Left lung (tissue), 14 donors: ENCODE measurements at places on chromosomes 11 and 22. TPM values are rescaled to one million over a fixed set of nuclear protein-coding genes. Genes with fewer than 3 reads are reported as not detected.

Gene ANGPTL5
- 0.09 TPM for total RNA-seq

Gene BACE1
- 39.5 TPM for total RNA-seq

Gene OR5B21
- total RNA-seq = not detected

Gene QSER1
- total RNA-seq = 24.6 TPM

Gene PAMR1
- total RNA-seq = 0.65 TPM

Gene SPDYC
- total RNA-seq = not detected

DNA sequence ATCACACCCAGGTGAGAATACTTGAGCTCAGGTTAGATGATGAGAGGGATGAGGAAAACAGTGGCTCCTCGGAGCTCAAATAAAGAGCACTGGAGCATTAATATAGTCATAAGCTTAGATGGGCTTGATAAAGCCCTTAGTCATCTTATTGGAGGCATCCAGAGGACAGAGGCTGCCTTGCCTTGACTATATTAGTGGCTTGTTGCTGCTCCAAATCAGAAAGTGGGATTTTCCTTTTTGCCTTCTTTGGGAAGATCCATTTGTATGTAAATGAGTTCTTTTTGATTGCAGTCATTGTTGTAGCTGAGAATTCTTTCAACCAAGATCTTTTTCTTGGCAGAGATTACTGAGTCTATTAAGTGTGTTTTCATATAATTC, 18.9 kb downstream of the ADM start:
- DNase-seq = no peak

DNA sequence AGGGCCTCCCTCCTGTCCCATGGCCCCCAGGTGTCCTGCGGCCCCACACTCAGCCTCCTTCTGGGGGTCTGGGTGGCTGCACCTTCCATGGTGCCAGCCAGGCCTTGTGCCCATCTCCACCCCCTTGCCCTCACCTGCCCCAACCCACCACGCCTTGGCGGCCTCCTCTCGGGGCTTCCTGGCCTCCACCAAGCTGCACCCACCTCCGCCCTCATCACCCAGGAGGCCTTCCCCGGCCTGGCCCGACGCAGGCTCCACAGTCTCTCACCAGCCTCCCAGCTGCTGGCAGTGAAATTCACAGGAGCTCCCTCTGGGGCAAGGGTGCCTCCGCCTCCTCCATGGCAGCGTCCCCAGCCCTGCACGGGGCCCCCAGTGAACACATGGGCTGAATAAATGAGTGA, 35.9 kb upstream of the WNT7B start:
- DNase-seq = no peak

DNA sequence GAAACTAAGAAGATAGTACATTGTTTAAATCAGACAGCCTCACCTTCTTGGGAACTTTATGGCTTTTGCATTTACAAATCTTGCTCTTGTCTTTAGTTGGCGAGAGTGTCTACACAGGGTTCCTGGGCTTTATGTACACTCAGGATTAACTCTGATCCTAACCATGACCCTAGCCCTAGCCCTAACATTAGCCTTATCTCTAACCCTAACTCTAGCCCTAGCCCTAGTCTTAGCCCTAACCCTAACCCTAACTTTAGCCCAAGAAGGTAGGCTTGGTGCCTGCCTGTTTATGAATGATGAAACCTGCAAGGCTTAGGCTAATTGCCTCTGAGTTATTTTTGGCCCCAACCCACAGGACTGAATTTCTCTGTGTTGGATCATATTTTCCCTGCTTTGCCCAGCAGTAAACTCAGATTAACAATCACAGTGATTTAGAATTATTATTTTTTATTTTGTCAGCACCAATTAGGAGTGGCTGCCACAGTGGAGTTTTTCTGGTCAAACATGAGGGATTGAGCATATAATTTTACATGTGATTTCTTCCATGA, 44.1 kb upstream of the OR9Q1 start:
- no peak for DNase-seq

DNA sequence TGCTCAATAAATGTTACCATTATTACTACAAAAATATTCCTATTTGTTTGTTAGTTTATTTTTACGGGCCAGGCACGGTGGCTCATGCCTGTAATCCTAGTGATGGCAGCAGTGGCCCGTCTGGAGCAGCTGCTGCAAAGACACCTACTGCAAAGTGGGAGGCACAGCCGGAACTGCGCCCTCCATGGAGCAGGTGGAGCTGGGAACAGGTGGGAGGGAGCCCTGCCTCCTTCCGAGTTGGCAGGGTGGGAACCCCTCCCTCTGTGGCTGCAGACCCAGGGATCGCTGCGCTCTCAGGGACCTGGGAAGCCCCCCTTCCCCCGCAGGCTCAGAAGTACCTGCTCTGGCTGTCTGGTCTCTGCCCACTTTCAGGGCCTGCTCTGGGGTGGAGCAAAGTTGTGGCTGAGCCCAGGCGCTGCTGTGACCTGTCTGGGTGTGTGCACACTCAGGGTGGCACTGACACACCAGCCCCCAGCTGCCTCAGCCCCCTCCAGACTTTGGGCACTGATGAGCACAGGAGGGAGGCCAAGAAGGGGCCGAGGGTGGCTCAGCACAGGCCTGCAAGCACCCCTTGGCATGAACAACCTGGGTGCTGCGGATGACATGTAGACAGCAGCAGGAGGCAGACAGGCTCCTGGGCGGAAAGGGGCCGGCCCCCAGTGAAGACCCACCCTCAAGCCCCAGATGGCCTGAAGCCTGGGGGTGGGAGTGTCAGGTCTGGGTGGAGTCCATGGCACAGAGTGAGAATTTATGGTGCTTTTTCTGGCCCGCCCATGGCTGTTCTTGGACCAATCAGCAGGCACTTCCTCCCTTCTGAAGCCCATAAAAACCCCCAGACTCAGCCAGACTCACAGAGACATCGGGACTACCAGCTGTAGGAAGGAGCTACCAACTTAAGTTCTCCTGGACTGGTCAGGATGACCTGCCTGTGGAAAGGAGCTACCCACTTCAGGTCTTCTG, 103.7 kb upstream of the CLMP start:
- DNase-seq = no peak

- no peak for DNase-seq
Observed at GRCh38 chr22:24145446-24146193, 35.7 kb upstream of the SUSD2 start.

DNA sequence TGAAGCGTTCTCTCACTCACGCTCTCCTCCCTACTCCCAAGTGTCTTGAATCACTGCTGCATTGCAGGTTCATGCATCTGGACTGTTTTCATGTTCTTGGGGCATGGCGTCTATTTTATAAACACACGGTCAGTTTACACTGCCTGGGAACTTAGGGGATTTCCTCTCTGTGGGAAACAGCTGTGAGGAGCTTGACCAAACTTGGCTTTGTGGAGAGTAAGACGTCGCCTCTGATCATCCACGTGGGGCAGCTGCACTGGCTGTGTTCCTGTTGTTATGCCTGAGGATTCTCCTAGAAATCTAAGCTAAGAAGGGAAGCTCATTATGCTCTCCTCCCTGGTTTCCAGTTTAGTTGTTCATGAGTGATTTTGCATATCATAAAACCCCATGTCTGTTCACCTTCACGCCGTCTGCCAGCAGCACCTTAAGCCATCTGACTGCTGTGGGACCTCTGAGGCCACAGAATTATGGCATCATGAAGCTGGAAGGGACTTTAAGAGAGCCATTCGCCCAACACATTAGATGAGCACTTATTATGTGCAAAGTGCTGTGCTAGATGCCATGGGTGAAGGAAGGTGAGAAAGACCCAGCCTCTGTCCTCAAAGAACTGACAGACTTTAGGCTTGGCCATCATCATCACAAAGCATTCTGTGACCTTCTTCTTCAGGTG, 38.8 kb upstream of the POU2AF1 start:
- peak; percentile 48 for DNase-seq

GRCh38 chr11:118998388-118998717, 415 bp downstream of the CENATAC start:
- DNase-seq = no peak

GRCh38 chr11:111395749-111396148, 16.7 kb upstream of the POU2AF1 start:
- DNase-seq = no peak

GRCh38 chr11:30595934-30596333, 9.8 kb upstream of the MPPED2 start:
- DNase-seq = no peak

GRCh38 chr22:20175597-20175900, 24.7 kb upstream of the CCDC188 start:
- no peak for DNase-seq

DNA sequence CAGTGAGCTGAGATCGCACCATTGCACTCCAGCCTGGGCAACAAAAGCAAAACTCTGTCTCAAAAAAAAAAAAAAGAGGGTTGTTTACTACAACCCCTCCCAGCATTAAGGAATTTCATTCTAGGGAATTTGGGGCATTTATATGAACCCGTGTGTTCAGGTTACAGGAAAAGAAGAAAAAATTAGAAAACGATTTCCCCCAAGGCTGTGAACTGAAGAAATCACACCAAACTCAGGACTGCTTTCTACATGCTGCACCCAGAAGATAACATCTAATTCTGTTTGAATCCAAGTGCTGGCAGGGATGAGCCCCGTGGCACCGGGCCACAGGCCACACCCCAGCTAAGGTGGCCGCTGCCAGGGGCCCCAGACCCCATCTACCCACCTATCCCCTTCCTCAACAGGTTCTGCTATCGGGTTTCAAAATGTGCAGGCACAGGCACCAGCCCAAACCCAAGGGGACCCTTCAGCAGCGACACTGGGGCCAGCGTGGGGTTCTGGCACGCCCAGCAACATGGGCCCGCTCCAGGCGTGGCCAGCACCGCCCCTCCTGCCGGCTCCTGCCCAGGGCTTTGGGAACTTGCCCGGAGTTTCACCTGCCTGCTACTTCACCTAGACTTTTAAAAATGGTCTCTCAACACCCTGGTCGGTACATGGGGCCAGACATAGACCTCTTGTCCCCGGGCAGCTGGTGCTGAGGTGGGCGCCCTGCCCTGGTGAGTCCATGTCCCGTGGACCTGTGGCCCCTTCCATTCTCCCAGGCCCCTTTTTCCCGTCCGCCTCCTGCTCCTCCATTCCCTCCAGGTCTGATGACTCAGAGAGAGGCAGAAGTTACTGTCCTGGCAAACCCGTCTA, 11.8 kb downstream of the CELSR1 start:
- DNase-seq = peak; percentile 70

- no peak for DNase-seq
Observed at GRCh38 chr11:122045181-122045586, 70.8 kb downstream of the BLID start.

- no peak for DNase-seq
Observed at GRCh38 chr11:112942966-112943643, 18.1 kb upstream of the NCAM1 start.

- no peak for DNase-seq
Observed at GRCh38 chr11:74703211-74703610, 28.0 kb downstream of the CHRDL2 start.

GRCh38 chr11:101444851-101445250, 139.0 kb downstream of the TRPC6 start:
- DNase-seq = no peak

DNA sequence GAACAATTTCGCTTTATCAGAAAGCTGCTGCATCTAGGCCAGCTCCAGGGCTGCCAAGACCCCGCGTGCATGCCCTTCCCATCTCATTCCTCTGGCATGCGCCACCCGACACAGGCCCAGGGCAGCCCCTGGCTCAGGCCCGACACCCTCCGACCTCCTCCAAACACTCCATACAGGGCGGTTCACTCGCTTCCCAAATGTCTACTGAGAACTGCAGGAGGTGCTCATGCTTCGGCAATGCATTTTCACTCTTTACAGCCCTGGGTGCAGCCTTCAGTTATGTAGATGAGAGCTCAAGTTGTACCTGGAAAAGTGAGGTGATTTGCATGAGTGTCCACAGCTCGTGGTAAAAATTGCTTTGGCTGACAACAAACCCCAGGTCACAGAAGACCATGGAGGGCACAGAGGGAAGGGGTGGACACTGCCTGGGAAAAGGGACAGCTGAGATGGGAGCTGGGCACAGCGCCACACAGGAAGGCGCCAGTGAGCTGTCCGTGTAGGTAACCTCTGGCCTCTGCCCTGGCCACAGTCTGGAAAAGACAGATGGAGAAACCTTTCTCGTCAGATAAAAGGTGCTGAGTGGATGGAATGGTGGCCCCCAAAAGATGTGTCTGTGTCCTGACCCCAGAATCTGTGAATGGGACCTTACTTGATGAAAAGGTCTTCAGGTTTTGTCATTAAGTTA, 1351.9 kb downstream of the BRD1 start:
- no peak for DNase-seq

GRCh38 chr11:133841279-133842043, 3.9 kb downstream of the SPATA19 start:
- no peak for DNase-seq

GRCh38 chr11:111253131-111253530, 7.6 kb downstream of the POU2AF2 start:
- no peak for DNase-seq

- peak; percentile 90 for DNase-seq
Observed at GRCh38 chr11:10304495-10305261, at the start of gene ADM. TSS of gene ADM (plus strand) at chr11:10305073. CDS start at chr11:10305701, 628 bp downstream.

GRCh38 chr11:131246663-131247062, 123.8 kb upstream of the NTM start:
- no peak for DNase-seq

- DNase-seq = no peak
Observed at GRCh38 chr11:64885367-64886286, 7.2 kb upstream of the EHD1 start.

DNA sequence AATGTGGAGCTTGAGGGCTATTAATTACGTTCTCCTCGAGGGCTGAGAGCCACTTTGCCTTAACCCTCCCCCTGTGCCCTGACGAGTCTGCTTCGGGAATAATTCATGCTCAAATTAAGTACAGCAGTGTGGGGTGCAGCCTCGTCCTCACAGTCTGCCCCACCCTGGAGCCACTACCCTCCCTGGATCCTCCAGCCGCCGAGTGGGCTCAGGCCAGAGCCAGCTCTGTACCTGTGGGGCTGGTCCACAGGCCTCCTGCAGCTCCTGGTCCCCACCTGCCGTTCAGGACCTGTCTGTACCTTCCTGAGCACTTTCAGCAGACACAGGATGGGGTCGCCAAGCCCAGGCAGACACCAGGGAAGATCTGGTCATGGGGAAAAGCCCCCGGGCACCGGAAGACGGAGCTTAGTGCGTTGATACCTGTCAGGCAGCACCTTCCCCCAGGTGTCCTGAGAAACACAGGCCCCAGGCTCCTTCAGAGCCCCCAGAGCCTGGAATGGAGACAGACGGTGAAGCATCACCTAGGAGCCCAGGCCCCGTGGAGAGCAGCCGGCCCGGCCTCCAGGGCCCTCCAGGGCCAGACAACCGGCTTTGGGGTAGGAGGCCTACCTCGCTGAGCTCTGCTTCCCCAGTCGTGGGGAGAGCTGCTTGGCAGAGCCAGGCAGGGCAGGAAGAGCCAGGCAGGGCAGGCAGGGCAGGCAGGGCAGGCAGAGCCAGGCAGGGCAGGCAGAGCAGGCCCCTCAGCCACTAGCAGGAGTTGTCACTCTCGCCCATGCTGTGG, 9.7 kb downstream of the TSPAN32 start:
- DNase-seq = no peak

- DNase-seq = peak; percentile 29
Observed at GRCh38 chr11:2577031-2577990, 122.5 kb downstream of the KCNQ1OT1 start.

GRCh38 chr11:118240999-118241763, 11.0 kb downstream of the MPZL3 start:
- no peak for DNase-seq

- no peak for DNase-seq
Observed at GRCh38 chr22:35622191-35622913, 5.2 kb upstream of the MB start.

- no peak for DNase-seq
Observed at GRCh38 chr11:96014217-96014616, 90.3 kb upstream of the MTMR2 start.

GRCh38 chr22:31091106-31091975, 10.2 kb downstream of the SMTN start:
- no peak for DNase-seq
